Right atrium auricular region (tissue), 2 donors: ENCODE measurements at places on chromosomes 4 and X. TPM values are rescaled to one million over a fixed set of nuclear protein-coding genes. Genes with fewer than 3 reads are reported as not detected.

The USP17L13 gene
- total RNA-seq = not detected

The MAGED4 gene
- 0.63 TPM for total RNA-seq

The TBC1D25 gene
- 11.0 TPM for total RNA-seq

The NPNT gene
- total RNA-seq = 10.5 TPM

The MSX1 gene
- total RNA-seq = 1.4 TPM

The TEX13B gene
- total RNA-seq = not detected

The MAGEC2 gene
- total RNA-seq = not detected

The GPM6B gene
- 14.2 TPM for total RNA-seq
